Activated CD4-positive, alpha-beta T cell treated with anti-CD3 and anti-CD28 coated beads for 1 hour (primary cell): ENCODE measurements at places on chromosomes 2 and 18.

- DNase-seq: no peak
These were observed 102.7 kb upstream of the TAF1B start for GRCh38 chr2:9740382-9741073.

DNA sequence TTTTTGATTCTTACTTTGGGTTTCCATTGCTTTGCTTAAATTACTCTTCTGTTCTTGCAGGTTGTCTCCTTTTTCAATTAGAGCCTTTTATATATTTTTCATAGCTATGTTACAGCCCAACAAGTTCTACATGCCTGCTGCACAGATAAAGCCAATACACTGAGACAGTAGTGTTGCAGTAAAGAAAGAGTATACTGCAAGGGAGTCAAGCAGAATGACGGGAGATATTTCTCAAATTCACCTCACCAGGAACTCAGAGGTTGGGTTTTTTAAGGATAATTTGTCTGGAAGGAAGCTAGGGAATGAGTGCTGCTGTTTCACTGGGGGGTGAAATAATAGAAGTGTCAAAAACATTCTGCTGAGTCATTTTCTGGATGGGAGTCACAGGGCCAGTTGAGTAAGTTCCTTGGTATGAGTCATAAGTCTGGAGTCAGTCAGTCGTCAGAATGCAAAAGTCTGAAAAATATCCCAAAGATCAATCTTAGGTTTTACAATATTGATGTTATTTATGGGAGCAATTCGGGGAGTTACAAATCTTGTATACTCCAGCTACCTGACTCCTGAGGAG is 193.0 kb upstream of the RGPD4 start:
- no peak for DNase-seq

- DNase-seq: no peak
These were observed 21.2 kb downstream of the ATIC start for GRCh38 chr2:215332872-215333595.

DNA sequence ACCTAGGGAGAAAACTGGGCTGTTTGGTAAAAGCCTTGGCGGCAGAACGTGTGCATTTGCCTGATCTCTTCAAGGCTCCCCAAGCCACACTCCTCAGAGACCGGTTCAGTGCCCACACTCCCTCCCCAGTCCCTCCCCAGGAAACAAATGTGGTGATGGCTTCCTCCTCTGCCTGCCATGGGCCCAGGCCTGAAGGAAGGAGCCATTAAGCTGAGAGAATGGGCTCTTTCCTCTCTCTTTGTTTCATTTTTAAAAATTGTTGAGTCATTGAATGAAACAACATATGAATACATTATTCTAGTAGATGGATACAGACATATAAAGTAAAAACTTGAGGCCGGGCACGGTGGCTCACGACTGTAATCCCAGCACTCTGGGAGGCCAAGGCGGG is 50.6 kb upstream of the YWHAQ start:
- no peak for DNase-seq

DNA sequence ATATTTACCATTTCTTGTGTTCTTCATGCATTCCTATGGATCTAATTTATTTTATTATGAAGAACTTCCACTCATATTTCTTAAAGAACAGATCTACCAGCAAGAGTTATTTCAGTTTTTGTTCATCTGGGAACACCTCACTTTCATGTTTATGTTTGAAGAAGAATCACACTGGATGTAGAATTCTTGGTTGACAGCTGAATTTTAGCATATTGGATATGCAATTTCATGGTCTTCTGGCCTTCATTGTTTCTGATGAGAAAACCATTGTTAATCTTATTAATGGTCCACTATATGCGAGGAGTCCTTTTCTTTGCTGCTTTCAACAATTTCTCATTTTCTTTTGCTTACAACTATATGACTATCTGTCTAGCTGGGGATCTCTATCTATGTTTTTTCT is 189.2 kb downstream of the UXS1 start:
- DNase-seq: no peak

DNA sequence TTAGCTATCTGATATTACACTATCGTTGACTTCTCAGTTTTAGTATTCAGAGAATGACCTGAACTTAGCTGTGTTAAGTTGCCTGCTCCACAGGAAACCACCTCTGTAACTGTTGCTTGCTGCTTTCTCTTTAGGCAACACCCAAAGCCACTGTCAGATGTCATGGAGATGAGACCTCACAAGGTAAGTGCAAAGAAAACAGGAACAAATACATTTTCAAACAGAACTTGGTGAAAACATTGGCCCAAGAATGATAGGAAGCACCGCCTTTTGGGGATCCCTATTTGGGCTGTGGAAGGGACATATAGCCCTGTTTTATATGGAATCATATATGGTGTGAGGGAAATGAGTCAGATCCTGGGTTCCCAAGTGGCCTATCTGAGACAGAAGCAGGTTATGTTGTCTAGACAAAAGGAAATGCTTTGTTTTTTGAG is 143.4 kb downstream of the UBE2E3 start:
- peak; percentile 28 for DNase-seq

GRCh38 chr2:172900871-172901270 is 165.2 kb downstream of the RAPGEF4 start:
- no peak for DNase-seq

DNA sequence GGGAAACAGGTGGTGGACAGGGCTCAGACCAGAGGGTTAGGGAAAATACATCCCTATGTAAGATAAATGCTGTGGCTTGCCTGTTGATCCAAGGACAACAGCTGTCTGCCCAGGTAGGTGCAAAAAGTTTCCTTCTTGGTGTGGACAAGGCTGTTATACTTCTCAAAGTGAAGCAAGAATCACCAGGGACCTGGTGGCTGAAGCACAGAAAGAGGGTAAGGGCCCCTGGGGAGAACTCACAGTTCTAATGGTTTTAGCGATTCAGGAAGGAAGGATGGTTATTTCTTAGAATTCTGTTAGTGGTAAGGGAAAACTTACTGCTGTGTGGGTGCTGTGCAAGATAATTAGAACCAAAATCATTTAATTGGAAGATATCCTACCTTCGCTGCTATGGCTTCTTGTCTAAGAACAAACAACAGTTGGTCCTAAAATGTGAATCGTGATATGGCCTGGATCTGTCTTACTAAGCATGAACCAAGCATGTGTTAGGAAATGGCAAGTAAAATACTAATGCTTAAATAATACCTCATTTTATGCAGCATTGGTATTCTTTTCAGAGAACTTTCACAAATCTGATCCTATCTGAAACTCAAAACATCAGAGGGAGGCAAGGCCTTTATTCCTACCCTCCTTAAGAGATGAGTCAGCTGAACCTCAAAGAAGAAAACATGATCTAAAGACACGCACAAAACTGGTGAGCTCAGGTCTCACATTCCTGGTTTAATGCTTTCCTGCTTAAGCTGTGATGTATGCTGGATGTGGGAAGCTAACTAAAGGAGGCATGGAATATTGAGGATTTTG is 159.2 kb upstream of the THUMPD2 start:
- no peak for DNase-seq

DNA sequence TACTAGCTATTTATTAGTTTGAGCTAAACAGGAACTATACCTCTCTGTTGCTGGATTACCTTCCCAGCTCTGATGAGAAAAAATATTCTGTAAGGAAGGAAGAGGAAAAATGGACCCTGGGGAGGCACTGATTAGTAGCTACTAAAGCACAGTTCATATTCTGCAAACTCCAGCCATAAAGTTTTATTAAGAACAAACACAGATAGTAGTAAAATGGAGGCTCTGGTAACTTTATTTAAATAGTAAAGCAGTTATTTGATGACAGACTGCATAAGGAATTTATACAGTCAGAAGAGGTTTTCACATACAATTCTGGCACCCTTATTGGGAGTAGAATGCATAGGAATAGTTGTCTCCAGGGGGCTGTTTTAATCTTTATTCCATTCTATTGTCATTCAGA is 84.1 kb downstream of the XIRP2 start:
- DNase-seq: no peak
